Right lung (tissue), 10 donors: ENCODE measurements at places on chromosomes 16 and 17.
A peak's percentile ranks its signal among the peaks of the same experiment; 100 is the strongest.

DNA sequence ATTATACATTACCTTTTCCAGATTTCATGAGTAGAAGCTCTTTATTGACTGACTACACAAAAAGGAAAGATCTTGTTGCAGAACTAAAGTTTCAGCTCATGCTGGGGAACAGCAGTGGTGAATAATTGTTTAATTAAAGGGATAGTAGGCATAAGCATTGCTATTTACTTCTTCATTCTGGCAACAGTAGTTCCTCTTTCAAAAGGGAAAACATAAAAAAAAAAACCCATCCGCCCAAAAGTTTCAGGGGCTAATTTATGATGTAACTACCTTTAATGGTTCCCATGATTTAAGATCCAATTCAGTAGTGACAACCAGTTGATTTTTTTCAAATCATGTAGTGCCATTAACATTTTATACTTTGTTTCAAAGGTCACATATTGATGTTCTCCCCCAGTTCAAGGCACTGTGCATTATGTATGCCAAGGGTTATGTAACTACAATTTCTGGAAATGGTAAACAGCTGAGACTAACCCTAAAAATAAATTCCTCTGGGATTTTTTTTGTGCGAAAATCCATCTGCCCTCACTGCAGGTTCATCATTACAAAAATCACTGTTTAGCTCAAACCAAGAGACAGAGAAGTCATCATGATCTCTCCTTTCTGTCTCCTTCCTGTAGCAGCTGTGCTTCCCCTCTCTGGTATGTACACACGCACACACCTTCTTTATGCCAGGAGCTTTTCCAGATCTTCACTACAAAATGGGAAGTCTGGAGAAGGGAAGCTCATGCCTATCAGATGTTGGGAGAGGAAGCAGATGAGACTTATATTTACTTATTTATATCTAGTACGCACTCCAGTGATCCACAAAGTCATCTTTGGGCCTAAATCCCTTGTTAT lies 2.2 kb upstream of the PHLPP2 start:
- no peak for DNase-seq

DNA sequence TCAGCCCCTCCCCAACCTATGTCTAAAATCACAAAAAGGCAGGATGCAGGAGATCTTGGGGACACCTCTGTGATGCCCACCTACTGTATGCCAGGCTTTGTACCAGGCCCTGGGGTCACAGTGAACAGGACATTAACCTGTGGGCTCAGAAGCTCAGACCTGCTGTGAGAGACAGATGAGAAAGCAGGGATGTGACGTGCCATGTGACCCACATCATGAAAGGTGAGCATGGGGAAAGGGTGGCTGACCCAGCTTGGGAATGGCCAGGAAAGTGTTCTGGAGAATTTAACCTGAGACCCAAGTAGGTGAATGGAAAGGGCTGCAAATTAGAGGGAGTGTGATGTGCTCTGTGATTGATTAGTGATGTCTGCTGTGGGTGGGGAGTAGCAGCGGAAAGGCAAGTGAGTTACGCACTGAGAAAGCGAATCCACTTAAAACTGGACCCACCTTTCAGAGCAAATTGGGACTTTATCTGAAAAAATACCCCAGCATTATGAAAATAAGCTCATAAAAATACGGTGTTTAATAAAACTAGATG lies 132.2 kb downstream of the IRF8 start:
- DNase-seq: no peak

DNA sequence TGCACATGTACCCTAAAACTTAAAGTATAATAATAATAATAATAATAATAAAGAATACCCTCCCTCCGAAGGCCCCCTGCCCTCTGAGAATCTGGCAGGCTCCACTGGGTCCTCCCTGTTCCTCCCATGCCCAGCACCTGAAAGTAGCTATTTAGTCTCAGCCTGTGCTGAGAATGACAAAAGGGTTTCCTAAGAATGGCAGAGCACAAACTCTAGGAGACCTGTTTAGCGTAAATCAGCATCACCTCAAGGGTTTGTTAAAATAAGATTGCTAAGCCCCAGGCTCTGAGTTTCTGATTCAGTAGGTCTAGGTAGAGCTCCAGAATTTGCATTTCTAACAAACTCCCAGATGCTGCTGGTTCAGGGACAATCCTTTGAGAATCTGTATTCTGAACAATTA lies 606.8 kb upstream of the CDH11 start:
- DNase-seq: no peak

DNA sequence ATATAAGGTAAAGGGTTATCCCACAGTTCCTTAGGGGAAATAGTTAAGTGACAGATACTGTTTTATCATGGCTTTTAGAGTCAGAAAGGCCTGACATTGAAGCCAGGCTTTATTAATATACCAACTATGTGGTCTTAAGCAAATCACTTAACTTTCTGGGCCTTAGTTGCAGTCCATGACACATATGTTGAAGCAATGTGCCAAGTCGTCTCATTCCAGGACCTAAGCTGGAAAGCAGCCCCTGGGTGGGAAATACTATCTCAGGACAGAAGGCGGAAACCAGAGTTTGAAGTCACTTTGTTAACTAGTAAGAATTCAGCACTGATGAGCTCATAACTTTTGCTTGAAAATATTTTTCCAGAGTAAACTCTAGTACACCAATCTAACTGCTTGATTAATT lies 80.0 kb downstream of the USP32 start:
- no peak for DNase-seq

- DNase-seq: no peak
Measured at GRCh38 chr17:55395803-55396505, 25.7 kb downstream of the MMD start.

GRCh38 chr17:49414622-49415350 lies at the start of gene PHB1:
PHB1 (minus strand) TSS chr17:49414882; CDS start chr17:49413264, 1,618 bp downstream.
- peak; percentile 94 for DNase-seq

- DNase-seq: no peak
Measured at GRCh38 chr17:82095777-82096708, 2.0 kb downstream of the FASN start.

DNA sequence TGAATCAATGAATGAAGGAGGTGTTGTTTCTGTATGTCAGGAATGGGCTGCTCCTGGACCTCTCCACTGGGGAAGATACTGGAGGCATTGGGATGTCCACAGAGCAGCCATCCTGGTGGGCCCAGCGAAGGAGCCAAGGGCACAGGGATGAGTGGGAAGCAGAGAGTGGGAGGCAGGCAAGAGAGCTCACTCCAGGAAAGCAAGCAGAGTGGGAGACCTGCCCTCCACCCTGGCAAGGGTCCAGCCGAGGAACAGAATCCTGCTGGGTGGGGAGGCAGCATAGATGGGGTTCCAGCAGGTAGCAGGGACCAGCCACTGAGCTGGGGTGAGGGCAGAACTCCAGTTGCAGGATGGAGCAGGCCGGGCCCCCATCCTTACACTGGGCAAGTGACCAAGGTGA lies 71.9 kb upstream of the AMZ2 start:
- DNase-seq: no peak

GRCh38 chr16:12157517-12158093 lies 181.1 kb downstream of the SNX29 start:
- no peak for DNase-seq

GRCh38 chr17:42017866-42018200 lies 594 bp upstream of the DNAJC7 start:
- no peak for DNase-seq

- DNase-seq: no peak
Measured at GRCh38 chr16:59905131-59905530, 1171.0 kb upstream of the GOT2 start.

- DNase-seq: no peak
Measured at GRCh38 chr17:45313421-45313771, 3.4 kb downstream of the MAP3K14 start.

DNA sequence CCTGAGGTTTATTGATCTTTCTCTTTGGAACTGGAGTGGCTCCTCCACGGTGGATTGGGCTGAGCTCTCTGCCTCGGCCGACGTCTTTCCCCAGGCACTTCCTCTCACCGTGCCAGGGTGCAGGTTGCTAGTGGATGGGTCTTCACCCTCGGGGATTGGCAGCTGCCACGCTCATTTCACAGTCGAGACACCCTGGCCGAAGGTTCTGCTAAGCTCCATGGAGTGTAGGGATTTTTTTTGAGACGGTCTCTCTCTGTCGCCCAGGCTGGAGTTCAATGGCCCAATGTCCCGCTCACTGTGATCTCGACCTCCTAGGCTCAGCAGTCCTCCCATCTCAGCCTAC lies 280.8 kb downstream of the SEC14L1 start:
- no peak for DNase-seq

DNA sequence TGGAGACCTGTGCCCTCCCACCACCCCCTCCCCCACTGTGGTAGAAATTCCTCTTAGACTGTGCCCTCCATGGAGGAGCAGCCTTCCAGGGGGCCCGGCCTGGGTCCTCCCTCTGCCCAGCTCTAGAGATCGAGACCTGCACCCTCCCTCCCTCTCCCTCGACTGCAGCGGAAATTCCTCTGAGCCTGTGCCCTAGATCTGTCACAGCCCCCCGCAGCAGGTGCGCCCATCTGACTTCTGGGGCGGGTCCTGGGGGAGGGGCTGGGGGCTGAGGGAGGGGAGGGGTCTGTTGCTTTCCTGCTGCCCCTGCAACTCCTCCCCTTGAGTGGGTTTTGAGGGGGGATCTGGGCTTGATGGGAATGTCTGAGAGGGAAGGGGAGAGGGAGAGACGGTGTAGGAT lies 177.8 kb upstream of the GSE1 start:
- DNase-seq: no peak

GRCh38 chr16:11139326-11140097 lies 116.5 kb downstream of the SOCS1 start:
- no peak for DNase-seq

DNA sequence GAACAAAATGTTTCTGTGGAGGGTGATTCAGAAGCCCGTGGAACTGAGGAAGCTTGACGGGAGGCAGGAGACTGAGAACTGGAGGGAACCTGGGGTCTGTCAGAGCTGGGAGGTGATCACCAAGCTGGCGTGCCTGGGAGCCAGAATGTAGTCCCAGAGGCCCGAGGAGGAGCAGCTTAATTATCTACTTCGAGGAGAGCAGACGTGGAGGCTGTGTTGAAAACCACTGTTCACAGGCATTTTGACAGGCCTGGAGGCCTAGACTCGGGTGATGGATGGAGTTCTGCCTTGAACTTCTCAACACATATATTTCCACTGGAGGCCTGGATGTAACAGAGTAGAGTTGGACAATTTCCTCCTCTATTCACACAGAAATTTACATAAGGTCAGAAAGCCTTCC lies 177.7 kb upstream of the SALL1 start:
- DNase-seq: no peak

GRCh38 chr17:44200478-44201155 lies 933 bp upstream of the ATXN7L3 start:
- no peak for DNase-seq
